ENCODE measurements at places on chromosomes 1 and 21. TPM values are rescaled to one million over a fixed set of nuclear protein-coding genes. Genes with fewer than 3 reads are reported as not detected.

Gene SGIP1
- total RNA-seq: 11.0 TPM

Gene ZNF496
- 17.7 TPM for total RNA-seq

Gene LAMTOR2
- total RNA-seq: 84.7 TPM

Gene ADAM15
- total RNA-seq: 49.1 TPM

Gene TAL1
- total RNA-seq: under 0.01 TPM

Gene SPOCD1
- 47.2 TPM for total RNA-seq

Gene SERPINC1
- total RNA-seq: under 0.01 TPM

Gene GJA5
- total RNA-seq: not detected

All from fibroblast of lung (primary cell).